ENCODE measurements at places on chromosomes 2 and 18. TPM values are rescaled to one million over a fixed set of nuclear protein-coding genes. Genes with fewer than 3 reads are reported as not detected.

The KCNG3 gene
- not detected for total RNA-seq

The CREG2 gene
- total RNA-seq, result 0.38 TPM

The NCK2 gene
- 31.1 TPM for total RNA-seq

The COL4A3 gene
- total RNA-seq, result 6.2 TPM

The HES6 gene
- 6.1 TPM for total RNA-seq

The NT5DC4 gene
- not detected for total RNA-seq

The GRB14 gene
- 12.9 TPM for total RNA-seq

The RPE gene
- total RNA-seq, result 25.8 TPM

The ALK gene
- total RNA-seq, result not detected

The ABCG8 gene
- total RNA-seq, result not detected

The TAF1B gene
- total RNA-seq, result 7.7 TPM

The LRRC30 gene
- not detected for total RNA-seq

The UCN gene
- 1.2 TPM for total RNA-seq

The MAL gene
- total RNA-seq, result 4.5 TPM

The UGT1A3 gene
- not detected for total RNA-seq

Measured in right cardiac atrium (tissue), 5 donors.